ENCODE measurements at places on chromosomes 1 and 21.

GRCh38 chr1:99728494-99729235 lies 37.8 kb downstream of the FRRS1 start:
- DNase-seq = no peak

- peak; percentile 75 for DNase-seq
Observed at GRCh38 chr1:975896-976683, 5.8 kb downstream of the PERM1 start.

- DNase-seq = no peak
Observed at GRCh38 chr1:47584249-47584648, 146.4 kb downstream of the FOXD2 start.

GRCh38 chr1:230189341-230189740 lies 122.3 kb downstream of the GALNT2 start:
- DNase-seq = no peak

GRCh38 chr1:162070825-162071224 lies 1.3 kb downstream of the NOS1AP start:
- no peak for DNase-seq

DNA sequence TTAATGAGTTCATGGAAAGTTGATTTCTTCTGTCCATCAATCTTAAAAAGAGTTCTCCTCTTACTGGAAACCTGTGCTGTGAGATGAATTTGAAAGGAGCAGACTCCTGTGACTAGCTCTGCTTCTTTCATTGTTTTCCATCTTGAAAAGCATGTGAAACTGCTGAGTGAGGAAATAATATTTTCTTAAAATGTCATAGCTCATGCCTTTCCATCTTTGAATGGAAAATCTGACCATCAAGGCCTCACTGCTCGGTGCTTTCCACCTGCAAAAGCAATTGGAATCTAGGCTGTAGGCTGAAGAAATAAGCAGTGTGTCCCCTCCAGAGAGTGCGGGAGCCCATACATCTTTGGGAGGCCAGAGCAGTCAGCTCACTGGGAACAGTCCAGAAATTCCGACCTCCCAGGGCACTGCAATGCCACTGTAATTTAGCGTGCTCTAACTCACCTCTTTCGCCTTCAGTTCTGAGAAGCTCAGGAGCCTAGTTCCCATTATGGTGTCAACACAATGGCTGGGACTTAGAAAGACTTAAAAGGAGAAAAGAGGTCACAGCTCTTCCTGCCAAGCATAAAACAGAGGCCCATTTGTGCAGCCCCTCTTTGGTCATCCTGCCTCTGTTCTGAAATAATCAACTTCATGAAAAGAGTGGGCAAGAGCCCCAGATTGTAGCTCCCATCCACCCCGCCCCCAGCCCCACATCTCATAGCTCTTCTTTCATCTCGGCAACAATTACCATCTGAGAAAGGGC lies 50.4 kb upstream of the F3 start:
- DNase-seq = no peak

- DNase-seq = no peak
Observed at GRCh38 chr1:38848071-38848470, 11.5 kb downstream of the RRAGC start.

- DNase-seq = no peak
Observed at GRCh38 chr1:205528446-205528886, 24.0 kb downstream of the CDK18 start.

DNA sequence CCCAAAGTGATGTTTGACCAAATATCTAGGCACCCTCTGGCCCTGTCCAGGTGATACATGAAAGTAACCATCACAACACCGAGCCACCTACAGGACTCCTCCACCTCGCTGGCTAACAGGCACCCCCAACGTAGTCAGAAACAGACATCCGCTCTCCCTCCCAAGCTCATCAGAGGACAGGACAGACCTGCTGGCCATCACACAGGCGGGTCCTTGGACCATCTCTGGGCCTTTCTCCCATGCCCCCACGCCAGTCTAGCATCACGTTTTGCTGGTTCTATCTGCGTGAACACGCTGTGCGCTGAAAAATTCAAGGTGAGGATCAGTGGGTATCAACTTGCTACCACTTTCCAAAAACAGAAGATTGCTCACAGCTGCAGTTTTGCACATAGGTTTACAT lies 21.4 kb upstream of the ADARB1 start:
- DNase-seq = no peak

DNA sequence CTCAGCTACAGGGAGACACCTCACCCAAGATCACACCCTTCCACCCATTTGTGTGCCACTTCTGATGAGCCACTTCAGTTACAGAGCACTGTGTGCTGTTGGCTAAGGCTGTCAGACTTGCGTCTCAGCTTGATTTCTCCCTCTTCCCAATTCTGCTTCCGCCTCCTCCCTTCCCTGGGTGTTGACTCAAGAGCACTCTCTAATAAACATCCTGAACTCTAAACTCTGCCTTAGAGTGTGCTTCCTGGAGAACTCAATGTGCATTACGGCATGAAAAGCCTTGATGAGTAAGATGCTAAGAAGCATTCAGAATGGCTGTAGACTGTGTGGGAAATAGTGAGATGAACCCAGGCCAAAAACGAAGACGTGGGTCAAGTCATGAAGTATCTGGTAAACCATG lies 54.9 kb upstream of the S1PR1 start:
- DNase-seq = no peak
